BJ (cell line): ENCODE measurements at places on chromosomes 11 and 22. TPM values are rescaled to one million over a fixed set of nuclear protein-coding genes. Genes with fewer than 3 reads are reported as not detected.

DNA sequence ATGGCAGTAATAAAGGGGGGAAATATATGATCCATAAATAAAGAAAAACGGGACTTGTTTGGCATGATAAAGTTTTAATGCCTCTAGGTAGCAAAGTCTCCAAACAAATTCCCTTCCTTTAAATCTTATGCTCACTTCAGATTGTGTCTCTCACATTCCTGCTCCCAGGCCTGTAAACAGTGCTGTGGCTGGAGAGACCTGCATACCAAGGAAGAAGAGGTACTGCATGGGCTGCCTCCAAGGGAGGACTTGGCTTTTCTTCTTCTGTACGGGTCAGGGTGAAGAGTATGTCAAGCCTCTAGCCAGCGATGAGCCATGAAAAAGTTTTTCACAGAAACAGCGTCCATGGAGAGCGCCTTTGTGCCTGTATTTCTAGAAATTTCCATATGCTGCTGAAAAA, 161.8 kb downstream of the KIRREL3 start:
- no peak for DNase-seq

DNA sequence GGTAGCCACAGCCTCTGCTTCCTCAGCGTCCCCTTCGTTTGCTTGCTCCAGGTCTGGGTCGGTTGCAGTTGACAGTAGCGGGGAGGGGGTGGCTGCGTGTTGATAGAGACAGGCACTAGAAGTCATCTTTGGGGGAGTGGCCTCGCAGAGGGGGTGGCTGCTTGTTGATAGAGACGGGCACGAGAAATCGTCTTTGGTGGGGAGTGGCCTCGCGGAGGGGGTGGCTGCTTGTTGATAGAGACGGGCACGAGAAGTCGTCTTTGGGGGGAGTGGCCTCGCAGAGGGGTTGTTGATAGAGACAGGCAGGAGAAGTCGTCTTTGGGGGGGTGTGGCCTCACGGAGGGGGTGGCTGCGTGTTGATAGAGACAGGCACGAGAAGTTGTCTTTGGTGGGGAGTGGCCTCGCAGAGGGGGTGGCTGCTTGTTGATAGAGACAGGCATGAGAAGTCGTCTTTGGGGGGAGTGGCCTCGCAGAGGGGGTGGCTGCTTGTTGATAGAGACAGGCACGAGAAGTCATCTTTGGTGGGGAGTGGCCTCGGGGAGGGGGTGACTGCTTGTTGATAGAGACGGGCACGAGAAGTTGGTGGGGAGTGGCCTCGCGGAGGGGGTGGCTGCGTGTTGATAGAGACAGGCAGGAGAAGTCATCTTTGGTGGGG, 328.3 kb downstream of the TBC1D22A start:
- no peak for DNase-seq

DNA sequence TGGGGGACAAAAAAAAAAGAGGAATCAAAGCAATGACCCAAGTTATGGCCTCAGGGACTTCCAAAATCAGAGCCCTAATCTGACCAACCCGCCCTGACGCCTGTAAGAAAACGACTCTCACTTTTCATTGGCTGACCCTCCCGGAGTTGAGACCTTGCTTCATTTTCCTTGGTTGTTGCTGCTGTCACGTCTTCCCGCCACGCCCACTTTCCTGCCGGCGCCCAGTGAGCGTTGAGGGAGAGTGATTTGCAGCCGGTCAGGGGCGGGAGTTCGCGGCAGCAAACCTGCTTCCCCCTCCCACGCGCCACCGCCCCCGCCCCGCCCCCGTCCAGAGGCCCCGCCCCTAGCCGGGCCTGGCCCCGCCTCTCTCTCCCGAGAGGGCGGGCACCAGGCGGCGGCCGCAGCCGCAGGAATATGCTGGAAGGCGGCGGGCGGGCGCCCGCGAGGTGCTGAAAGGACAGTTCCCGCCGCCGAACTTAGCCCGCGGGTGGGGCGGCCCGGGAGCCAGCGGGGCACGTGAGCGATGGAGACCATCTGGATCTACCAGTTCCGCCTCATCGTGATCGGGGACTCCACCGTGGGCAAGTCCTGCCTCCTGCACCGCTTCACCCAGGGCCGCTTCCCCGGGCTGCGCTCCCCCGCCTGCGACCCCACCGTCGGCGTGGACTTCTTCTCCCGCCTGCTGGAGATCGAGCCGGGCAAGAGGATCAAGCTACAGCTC, at the start of gene RAB39A:
Gene RAB39A (plus strand): TSS at position 403 of the 721 bp plus-strand sequence. CDS start 121 bp downstream, at position 524.
- DNase-seq = peak; percentile 16

GRCh38 chr11:120914021-120914420, 109.9 kb upstream of the TBCEL start:
- DNase-seq = no peak

DNA sequence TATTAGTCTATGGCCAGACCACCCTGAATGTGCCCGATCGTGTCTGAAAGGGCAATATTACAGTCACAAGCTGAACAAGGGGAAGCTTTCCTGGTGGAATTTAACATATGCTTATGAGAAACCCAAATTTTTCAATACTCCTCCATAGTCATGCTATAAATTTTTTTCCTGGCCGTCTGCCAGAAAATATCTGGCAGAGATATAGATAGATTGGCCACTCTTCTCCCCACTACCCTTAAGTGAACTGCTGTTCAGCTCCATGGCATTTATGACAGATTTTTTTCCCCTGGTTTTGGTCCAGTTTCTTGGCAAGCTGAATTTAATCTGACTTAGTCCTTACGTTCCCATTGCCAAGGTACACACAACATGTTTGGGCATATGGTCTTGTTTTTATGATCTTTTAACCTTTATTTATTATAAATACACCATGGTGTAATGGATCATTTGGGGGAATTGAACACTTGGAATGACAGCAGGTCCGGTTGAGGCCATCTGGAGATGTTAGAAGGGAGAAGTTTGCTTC, 328.5 kb downstream of the CNTN5 start:
- DNase-seq = no peak

DNA sequence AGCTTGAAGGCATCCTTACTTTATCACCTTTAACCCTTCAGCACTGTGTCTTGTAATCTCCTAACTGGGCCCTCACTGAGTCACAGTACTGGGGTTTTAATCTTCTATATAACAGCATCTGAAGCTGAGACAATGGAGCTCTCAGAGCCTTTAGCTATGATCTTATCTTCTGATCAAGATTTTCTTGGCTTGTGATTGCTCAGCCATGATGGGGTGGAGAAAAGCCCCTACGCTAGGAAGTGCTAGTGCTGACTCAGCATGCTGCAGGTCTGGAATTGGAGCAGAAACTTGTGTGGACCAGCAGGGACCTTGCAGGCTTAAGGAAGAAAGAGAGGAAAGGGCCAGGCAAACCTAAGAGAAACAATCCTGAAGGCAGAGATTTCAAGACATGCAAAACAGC, 71.7 kb upstream of the EED start:
- DNase-seq = no peak

DNA sequence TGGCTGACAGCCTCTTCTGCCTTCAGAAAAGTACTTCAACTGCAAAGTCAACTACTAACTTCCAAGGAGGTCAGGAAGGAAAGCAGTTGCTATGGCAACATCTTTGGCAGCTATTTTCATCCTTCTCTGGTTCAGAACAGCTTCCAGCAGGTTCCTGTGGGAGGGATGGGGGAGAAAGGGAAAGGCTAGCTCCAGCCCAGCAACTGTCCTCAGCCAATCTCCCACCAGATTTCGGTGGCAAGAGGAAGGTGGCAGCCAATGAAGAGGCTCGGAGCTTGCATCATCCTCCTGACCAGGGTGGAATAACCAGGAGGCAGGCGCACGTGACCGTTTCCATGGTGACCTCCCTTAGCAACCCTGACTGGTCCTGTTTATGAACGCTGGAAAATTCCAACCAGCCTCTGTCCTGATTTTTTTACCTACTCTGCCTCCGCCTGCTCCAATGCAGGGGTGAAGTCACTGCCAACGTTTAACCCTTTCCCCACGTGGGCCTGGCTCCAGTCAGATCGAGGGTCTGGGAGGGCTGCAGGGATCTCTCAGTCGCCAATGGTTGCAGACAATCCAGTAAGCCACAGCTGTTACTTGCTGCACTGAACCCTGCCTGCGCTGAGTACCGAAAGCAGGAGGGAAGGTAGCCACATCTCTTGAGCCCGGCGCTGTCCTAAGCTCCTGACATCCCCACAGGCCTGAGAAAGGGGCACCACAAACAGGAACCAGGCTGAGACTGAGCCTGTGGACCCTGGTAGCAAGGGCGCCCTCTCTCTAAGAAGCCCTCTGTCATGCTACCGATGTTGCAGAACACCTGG, 11.2 kb upstream of the MALAT1 start:
- peak; percentile 100 for DNase-seq

DNA sequence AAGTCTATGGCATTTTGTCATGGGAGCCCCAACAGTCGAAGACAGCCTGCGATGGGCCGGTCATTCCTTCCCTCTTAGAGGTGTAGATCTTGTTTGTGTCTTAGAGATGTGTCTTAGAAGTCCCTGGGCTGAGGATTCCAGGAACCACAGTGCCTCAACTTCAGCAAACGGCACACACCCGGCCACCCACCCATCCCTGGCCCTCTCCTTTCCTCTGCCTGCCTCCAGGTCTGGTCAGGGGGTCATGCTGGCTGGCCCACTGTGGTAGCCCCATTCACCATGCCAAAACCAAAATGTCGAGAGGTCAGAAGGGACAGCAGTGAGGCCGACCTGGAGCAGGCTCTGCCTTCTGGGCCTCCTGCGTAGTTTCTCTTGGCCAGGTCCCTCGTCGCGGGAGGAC, 857.9 kb downstream of the TBC1D22A start:
- no peak for DNase-seq

GRCh38 chr22:28299309-28299708, 380.3 kb upstream of the PITPNB start:
- no peak for DNase-seq

- DNase-seq = no peak
These were observed 2.0 kb upstream of the NRXN2 start for GRCh38 chr11:64724863-64725532.

DNA sequence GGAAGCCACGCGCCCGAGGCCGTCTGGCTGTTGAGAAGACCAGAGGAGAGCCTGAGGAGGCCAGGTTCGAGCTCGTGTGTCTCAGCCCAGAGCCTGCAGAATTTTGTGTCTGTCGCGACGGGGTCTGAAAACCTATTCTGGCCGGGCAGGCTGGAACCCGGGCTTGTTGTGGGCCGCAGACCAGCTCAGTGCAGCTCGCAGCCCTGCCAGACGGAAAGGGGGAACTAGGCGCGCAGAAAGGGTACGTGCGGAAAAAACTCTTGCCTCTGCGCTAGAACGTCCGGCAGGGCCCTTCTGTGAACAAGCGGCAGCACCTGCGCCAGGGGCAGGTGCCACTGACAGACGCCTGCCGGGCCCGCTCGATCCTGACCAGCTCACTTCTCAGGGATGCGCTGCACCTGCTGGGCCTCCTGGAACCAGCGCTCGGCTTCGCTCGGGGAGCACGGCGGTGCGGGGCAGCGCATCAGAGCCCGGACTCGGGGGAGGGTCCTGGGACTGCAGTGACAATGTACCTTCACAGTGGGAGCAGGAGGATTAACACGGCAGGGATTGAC, 409.3 kb downstream of the BRD1 start:
- no peak for DNase-seq

- DNase-seq = no peak
These were observed 39.7 kb downstream of the IGLL5 start for GRCh38 chr22:22927196-22927887.

- DNase-seq = no peak
These were observed 1.6 kb downstream of the C1QTNF6 start for GRCh38 chr22:37186228-37186996.

GRCh38 chr11:34904421-34904955, 11.7 kb downstream of the APIP start:
- DNase-seq = no peak

GRCh38 chr22:28582806-28583205, 96.8 kb downstream of the TTC28 start:
- DNase-seq = peak; percentile 96

DNA sequence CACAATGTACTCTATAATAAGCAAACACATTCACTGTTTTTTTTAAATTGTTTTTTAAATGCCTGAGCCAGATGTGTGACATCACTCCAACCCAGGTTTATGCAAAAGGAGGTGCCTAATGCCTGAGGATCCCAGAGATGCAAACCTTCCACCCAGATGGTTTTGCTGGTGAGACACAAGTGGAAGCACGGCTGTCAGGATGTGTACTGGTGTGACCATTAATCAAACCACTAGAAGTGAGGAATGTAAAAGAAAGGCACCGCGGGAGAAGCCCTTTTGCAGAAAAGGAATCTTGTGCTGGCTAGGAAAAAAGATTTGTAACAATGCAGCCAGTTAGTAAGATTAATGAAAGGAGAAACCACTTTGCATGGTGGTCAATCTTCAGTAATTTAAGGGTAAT, 407.4 kb downstream of the LARGE1 start:
- DNase-seq = no peak

- no peak for DNase-seq
These were observed 26.3 kb downstream of the SYTL2 start for GRCh38 chr11:85784480-85785265.

DNA sequence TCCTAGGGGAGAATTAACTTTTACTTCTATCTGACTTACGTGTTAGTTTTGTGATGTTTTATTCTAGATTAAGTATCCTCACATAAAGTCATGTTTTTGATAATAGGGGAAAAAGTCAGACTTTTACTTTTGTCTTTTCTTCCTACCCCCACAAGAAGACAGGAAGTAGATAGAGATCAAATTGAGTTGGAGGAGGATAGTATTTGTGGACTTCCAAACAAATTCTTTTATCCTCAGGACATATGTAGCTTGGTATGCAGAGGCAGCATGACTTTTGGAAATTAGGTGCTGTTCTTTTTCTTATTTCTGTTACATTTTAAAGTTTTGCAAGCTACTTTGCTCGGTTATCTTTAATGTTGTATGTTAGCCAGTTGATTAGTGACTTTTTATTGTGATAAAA, 61.4 kb downstream of the MTMR3 start:
- no peak for DNase-seq

DNA sequence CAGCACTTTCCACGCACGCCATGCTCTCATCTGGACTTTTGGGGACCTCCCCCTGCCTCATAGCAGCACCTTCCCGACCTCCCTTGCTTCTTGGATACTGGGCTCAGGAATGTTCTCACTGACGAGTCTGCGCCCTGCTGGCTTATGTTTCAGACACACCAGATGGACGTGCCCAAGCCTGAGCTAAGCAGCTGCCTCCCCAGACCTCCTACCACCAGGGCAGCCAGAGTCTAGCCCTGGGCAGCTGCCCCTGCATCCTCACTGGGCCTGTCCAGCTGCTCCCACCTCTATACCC, 13.2 kb upstream of the RGL4 start:
- DNase-seq = no peak

- DNase-seq = peak; percentile 33
These were observed 14.6 kb upstream of the CTSC start for GRCh38 chr11:88352139-88352538.

GRCh38 chr11:65642014-65642671, 4.2 kb downstream of the SIPA1 start:
- DNase-seq = no peak

- DNase-seq = no peak
These were observed 8.4 kb upstream of the SLC2A11 start for GRCh38 chr22:23849009-23850006.

DGCR6 gene
- polyA plus RNA-seq = 0.29 and 0.77 TPM in 2 replicates

FREY1 gene
- 0.22 and 0.33 TPM in 2 replicates for polyA plus RNA-seq

CNGA4 gene
- polyA plus RNA-seq = 0.11 TPM in 1 of 2 replicates, not detected in the other

HORMAD2 gene
- not detected in 2 replicates for polyA plus RNA-seq

JHY gene
- polyA plus RNA-seq = 4.4 and 5.7 TPM in 2 replicates

PAMR1 gene
- polyA plus RNA-seq = 112 and 131 TPM in 2 replicates

TP53I11 gene
- 22.2 and 29.6 TPM in 2 replicates for polyA plus RNA-seq

CARD18 gene
- polyA plus RNA-seq = not detected in 2 replicates

OR51E2 gene
- polyA plus RNA-seq = not detected in 2 replicates

BEST1 gene
- polyA plus RNA-seq = 5.1 and 6.4 TPM in 2 replicates

LMO1 gene
- not detected in 2 replicates for polyA plus RNA-seq

BARX2 gene
- polyA plus RNA-seq = not detected in 2 replicates
